ENCODE measurements at places on chromosomes 7 and 10.

DNA sequence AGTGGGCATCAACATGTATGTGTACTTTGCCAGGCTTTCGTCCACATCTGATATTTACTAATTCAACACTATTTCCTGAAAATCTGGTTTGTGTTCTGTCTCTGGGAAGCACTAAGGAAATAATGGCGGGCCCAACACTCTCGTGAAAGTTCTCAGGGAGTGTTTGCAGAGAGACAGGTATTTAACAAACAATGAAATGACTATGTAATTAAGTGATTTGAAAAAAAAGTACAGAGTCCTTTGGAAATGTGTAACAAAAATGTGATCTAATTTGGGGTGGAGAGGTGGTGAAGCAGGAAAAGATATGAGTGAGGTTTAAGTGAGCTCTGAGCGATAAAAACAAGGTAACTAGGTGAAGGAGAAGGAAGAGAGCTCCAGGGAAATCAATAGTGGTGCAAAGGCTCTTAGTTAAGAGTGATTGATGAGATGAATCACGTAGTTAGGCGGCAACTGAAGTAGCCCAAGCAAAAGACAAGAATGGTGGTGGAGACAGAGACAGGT lies 95.3 kb upstream of the DNAJB12 start:
- DNase-seq, result no peak

- no peak for DNase-seq
Measured at GRCh38 chr10:12228851-12229250, 32.9 kb downstream of the CDC123 start.

DNA sequence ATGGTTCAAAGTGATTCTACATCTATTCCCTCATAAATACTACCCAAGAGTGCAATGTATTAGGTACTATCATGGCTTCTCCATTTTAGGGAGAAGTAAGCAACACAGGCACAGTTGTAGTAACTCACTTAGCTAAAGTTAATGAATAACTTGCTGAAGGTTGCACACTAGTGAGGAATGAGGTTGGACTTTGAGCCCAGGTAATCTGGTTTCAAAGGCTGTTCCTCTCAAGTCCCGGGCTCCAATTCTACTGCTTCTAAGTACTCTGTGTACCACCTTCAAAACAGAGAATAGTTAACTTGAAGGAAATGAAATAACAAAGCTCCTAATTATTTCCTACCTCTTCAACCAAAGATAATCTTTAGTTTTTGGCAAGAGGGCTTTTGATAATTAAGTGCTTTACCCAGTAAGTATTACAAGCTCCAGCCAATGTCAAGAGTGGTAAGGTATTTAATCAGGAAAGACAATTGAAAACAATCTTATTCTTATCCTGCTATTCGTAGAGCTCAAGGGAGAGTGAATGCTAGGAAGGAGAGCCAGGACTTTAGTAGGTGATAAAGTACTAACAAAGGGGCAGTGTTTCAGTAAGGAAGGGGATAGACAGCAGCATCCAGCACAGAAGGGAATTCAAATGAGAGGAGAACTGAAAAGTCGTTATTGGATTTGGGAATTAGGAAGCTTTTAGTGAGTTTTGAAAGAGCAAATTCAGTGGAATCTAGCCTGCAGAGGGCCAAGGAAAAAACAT lies 158.2 kb upstream of the PTPRZ1 start:
- peak; percentile 33 for DNase-seq

GRCh38 chr10:14247377-14248116 lies 83.2 kb downstream of the FRMD4A start:
- DNase-seq, result no peak

- DNase-seq, result no peak
Measured at GRCh38 chr7:142443216-142444010, 185.6 kb upstream of the PRSS58 start.

- no peak for DNase-seq
Measured at GRCh38 chr7:133480868-133481267, 228.0 kb downstream of the EXOC4 start.

GRCh38 chr10:36676756-36677430 lies 448.5 kb upstream of the ANKRD30A start:
- DNase-seq, result no peak

GRCh38 chr7:24873944-24874343 lies 106.0 kb downstream of the OSBPL3 start:
- DNase-seq, result no peak

- DNase-seq, result no peak
Measured at GRCh38 chr7:135713836-135714470, 14.0 kb downstream of the SLC13A4 start.

DNA sequence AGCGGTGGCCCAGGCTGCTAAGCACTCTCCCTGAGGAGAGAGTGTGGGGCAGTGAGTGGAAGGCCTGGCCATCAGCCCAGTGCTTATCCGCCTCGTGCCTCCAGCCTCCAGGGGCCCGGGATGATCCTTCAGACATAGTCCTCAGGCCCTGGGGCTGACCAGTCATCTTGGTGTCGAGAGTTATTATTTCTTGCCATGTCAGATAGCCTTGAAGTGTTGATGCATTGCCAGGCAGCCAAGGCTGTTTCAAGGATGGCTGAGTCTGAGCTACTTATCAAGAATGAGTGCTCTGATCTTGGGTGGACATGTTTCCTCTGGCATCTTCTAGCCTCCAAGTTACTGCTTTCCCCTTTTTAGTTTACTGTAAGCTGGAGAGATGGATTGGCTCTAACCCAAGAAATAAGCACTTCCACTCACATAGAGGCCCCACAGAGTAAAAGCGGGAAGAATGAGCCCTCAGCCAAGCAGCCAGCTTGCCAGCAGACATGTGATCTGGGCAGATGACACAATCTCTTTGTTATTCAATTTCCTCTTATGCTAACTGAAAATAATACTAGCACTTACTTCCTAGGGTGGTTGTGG lies 136.5 kb upstream of the NAMPT start:
- DNase-seq, result peak; percentile 87

GRCh38 chr10:123151737-123152135 lies 2.5 kb upstream of the BUB3 start:
- no peak for DNase-seq

DNA sequence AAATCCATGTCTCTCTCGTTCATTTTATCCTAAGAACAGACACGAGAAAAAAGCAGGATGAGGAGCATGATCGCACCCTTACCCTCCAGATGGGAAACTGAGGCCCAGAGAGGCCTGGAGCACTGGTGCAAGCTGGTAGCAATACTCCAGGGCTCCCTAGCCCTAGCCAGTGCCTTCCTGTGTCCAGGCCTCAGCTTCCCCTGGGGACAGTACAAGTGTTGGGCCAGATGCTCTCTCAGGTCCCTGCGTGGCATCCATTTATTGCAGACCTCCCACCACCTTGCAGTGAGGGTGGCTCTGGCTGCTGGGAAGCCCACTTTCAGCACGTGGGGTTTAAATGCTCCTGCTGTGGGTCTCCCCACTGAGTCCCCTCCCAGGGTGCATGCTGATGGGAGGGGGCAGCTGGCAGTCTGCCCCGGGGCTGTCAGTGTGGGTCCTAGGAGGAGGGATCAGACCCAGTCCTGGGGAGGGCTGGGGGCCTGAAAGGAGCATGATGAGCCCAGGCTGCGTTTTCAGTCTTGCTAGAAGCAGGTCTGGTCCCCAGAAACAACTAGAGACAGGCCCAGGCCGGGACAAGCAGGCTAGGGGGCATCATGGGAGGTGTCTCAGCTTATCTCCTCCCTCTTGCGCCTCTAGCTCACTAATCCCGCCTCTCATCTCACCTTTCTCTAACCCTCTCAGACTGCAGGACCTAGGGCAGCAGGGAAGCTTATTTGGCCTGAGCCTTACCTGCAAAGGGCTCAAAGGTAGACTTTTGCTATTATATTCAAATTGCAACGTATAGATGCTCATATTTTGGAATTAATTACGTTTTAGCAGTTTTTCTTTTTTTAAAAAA lies 662 bp upstream of the PPIF start:
- no peak for DNase-seq

DNA sequence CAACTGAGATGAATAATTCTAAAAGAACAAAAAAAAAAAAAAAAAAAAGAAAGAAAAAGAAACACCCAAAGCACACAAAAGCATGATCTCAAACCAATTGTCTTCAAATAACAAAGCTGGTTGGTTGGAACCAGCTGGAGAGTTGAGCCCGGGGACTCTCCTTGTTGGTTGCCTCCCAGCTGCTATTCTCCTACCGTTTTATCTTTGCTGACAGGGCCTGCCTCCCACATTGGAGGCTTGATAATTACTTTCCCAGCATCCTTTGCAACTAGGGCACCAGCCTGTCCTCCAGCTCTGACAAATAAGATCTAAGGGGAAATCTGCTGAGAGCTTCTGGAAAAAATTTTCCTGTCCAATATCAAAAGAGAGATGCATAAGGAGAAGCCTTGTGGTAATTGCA lies 6.8 kb downstream of the PON1 start:
- no peak for DNase-seq

- no peak for DNase-seq
Measured at GRCh38 chr10:28631896-28632583, 45.3 kb upstream of the BAMBI start.

DNA sequence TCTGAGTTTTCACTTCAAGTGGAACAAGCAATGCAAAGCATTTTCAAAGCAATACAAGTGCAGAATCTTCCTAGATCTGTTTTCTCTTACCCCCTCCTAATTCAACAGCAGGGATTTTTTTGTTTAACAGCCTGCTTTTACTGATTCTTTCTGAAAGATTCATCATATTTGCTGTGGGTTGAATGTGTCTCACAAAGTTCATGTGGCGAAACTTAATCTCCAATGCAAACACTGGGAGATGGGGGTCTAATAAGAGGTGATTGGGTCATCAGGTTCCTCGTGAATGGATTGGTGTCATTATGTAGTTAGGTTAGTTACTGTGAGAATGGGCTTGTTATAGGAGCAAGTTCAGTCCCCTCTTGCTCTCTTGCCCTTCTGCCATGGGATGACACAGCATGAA lies 107.6 kb downstream of the CNNM2 start:
- DNase-seq, result no peak

GRCh38 chr7:56605146-56605545 lies 488.9 kb upstream of the NUPR2 start:
- no peak for DNase-seq

DNA sequence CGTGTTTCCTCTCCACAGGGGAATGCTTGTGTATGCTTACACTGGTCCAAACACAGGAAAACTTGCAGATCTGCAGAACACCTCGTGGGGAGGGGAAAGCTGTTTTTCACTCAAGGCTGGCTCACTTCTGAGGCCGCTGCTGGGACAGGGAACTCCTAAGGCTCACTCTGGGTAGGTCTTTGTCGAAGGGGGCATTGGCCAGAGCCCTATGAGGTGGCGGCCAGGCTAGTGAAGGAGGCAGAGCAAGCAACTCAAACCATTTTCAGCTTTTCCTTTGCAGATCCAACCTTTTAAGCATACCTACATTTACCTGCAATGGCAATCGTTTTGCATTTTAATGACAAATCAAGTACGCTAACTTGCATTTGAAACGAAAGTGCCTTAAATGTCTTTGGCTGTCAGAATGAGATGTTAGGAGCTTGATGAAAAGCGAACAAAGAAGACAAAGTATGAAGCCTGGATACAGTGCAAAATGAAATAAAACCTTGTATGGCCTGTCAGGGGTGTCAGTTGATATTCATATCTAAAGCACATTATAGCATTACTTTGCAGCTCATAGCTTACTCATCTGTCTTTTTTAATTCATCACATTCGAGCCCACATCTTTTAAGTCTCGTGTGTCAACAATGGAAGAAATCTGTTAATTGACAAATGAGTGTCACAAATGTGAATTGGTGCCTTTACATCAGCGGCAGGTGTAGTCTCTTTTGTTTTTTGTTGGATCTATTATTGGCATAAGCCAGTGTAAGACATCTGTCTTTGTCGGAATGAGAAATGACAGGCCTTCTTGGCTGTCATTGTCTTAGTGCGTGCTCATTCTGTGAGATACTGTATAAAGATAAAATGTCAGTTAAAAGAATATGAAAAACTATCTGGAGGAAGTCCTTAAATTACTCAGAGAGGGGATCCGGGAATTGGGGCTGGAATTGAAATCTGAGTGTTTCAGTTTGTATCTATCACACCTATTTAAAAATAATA lies 30.5 kb downstream of the LRMDA start:
- DNase-seq, result no peak

DNA sequence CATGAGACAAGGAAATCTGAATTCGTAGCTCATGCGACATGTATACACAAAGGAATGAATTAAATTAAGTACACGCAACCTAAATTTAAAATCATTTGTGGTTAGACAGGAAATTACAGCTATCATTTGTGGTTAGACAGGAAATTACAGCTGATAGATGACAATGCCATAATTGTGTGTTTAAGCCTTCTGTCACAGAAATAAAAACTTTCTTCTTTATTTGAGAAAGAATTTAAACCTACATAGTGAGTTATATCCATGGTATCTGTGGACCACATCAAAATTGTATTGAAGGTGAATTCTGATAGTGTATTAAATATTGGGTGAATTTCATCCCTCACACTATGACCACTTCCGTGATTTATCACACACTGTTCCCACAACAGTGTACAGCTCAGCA lies 362.9 kb downstream of the MAGI2 start:
- DNase-seq, result peak; percentile 79

DNA sequence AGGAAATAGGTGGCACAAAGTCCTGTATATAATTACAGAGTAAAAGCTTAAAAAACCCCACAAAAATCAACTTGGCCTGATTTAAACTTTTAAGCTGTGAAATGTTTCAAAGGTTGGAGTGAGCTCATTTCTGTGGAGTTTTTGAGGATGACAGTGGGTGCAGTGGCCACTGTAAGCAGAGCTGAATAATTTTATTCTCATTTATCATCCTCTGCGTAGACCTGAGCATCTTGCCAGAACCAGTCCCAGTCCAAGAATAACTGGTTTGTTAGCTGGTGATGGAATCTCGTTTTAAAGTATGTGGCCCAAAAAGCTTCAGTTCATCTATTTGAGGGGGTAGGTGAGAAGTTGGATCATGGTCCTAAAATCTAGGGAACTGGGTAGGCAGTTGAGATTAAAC lies 4.4 kb downstream of the BMPER start:
- no peak for DNase-seq

- no peak for DNase-seq
Measured at GRCh38 chr7:45646996-45647825, 73.0 kb downstream of the ADCY1 start.

GRCh38 chr7:50329775-50330174 lies 25.3 kb downstream of the IKZF1 start:
- DNase-seq, result no peak

DNA sequence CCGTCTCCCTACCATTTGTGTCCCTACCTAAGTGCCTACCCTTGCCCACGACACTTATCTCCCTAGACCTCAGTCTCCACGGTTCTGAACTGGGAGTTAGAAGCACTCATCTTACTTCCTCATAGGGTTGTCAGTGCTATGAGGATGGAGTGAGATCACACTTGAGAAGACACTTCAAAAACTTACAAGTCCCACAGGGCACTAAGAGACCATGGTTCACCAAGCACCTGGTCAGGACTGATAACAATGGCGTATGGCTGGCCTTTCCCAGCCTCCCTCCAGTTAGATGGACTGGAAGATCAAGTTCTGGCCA lies 43.2 kb downstream of the KCNMA1 start:
- DNase-seq, result no peak

DNA sequence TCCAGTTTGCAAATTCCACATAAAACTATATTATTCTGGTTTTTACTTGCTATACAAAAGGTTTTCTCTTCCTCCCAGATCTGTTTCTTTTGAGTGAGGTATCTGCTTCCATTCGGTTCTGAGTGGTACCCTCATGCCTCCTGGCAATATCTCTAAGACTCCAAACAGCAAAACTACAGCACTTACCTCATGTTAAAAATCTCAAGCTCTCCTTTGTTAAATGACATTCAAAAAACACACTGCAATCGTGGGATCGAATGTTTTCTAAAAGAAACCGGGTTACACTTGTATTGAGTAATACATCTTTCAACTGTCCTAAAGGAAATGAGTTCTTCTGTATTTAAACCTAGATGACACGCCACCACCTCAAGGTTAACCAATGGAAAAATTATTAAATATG lies 11.1 kb downstream of the YWHAG start:
- no peak for DNase-seq

- no peak for DNase-seq
Measured at GRCh38 chr7:16810573-16810972, 5.8 kb upstream of the AGR2 start.
